Stimulated activated naive CD4-positive, alpha-beta T cell (primary cell): ENCODE measurements at places on chromosomes 4 and X.

GRCh38 chrX:18886005-18886343, 97.9 kb downstream of the PHKA2 start:
- no peak for DNase-seq

GRCh38 chrX:103776546-103776945, at the start of gene PLP1:
Gene PLP1, plus strand, starts transcription at chrX:103776840. Its CDS starts 156 bp downstream, at chrX:103776996.
- DNase-seq: no peak

GRCh38 chr4:62408454-62408853, 1208.3 kb downstream of the ADGRL3 start:
- no peak for DNase-seq

DNA sequence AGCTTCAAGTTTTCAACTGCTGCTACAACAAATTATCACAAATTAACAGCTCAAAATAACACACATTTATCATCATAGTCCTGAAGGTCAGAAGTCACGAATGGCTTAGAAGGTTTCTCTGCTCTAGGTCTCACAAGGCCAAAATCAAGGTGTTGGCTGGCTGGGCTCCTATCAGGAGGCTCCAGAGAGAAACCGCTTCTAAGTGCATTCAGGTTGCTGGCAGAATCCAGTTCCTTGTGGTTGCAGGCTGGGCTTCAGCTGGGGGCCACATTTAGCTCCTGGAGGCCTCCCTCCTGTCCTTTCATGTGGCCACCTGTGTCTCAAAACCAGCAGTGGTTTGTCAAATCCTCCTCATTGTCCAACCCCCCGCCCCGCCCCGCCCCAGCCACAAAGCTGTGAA, 15.4 kb downstream of the MRFAP1 start:
- DNase-seq: no peak

DNA sequence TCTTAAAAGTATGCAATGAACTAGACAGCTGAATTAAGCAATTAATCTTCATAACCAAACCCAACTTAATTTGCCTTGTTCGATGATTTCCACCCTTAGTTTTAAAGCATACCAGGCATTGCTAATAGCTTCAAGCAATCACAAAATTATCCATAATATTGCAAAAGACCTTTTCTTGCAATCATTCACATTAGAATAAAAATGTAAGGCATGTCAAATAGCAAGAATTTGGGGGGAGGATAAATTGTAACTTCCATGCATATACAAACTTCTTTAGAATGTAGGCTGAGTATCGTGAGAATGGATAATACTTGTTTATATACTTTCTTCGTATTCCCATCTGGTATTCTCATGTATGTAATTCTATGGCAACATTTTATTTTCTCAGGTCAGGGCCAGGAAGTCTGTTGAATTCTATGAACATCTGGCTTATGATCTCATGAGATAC, 28.7 kb upstream of the BMP2K start:
- no peak for DNase-seq

DNA sequence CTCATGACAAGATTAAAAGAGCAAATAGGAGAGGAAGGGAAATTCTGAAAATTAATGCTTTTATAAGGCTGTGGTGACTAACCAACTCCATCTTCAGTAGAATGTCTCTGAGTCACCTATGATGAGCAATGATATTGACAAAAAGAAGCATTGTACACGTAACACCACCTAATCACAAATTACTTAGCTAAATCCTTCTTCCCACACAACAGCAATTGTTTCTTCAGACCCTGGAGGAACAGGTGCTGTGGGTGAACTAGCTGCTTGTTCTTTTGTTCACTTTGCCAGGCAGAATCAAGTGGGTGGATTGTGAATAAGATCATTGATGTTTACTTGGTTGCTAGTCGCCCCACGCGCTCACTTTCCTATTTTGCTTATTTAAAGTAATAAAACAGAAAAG, 315.5 kb downstream of the CAMK2D start:
- DNase-seq: no peak

DNA sequence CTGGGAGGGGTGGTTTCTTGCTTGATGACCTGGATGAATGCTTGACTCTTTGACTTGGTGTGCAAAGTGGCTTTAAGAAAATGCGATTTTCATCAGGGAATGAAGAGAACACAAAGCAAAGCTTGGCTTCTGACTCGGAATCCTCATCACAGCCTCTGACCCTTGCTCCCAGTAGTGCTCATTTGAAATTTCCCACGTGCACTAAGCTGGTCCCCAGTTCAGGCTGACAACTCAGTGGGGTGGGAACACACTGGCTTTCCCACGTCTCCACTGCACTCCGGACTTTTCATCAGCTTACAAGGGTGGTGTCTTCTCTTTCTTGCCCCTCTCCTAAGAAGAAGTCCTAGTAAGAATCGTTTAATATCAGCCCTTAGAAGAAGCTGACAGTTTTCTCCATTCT, 53.3 kb downstream of the HCCS start:
- no peak for DNase-seq

- DNase-seq: no peak
Measured at GRCh38 chr4:65170768-65171514, 499.3 kb downstream of the EPHA5 start.

DNA sequence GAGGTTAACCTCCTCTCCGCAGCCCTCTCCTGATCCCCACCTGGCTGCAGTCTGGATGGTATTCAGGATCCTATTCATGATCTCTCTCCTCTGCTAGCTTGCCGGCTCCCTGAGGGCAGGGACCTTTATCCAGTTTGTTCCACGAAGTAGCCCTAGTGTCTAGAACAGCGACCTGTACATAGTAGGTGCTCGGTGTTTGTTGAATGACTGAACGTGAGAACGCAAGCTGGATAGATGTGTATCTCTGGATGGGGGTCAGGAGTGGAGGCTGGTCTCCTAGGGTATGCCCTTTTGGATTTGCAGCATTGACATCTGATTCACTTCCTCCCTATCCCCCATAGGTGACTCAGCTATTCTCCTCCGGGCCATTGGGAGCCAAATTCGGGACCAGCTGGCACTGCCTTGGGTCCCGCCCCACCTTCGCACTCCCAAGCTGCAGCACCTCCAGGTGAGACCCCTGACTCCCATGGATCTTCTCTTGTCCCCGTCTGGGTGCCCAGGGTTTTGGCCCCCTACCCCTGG, 7.3 kb downstream of the CCDC22 start:
- DNase-seq: no peak

DNA sequence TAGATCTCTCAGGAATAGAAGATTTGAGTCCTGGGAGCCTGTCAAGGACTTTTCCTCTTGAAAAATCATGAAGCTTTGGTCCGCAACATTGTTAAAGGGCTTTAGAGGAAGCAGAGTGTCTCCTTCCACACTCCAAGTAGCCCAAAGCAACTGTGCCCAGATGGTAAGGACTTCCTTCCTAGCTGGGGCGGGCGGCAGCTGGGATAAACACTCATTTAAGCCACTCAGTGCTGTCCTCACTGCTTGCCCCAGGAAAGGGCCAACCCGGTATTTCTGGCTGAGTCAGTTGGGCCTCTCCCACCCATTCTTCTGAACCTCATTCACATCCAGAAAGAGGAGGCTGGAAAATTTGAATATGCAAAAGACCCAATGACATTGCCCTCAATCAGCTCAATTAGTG, 144.3 kb downstream of the CHIC2 start:
- no peak for DNase-seq

- no peak for DNase-seq
Measured at GRCh38 chrX:101252634-101253033, 33.0 kb downstream of the DRP2 start.

GRCh38 chr4:127732623-127733328, 2.6 kb downstream of the SLC25A31 start:
- no peak for DNase-seq

DNA sequence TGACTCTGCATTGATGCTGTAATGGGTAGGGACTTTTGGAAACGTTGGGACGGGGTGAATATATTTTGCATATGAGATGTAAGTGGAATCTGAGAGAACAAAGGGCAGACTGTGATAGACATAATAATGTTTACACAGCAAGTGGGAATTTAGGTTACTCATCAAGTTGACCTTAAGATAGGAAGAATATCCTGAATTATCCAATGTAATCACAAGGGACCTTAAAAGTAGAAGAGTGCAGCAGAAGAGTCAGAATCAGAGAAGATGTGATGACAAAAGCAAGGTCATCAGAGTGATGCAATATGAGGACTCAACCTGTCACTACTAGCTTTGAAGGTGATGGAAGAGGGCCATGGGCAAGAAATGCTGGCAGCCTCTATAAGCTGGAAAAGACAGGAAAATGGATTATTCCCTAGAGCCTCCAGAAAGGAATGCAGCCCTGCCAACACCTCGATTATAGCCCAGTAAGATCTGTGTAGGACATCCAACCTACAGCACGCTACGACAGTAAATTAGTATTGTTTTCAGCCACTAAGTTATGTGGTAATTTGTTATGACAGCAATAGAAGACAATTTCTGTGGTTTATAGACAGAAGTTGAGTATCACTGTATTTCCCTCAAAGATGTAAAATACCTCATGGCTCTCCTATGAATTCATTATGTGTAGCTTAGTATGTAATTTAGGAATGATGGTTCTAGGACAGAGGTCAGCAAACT, 26.4 kb downstream of the MORC4 start:
- no peak for DNase-seq

DNA sequence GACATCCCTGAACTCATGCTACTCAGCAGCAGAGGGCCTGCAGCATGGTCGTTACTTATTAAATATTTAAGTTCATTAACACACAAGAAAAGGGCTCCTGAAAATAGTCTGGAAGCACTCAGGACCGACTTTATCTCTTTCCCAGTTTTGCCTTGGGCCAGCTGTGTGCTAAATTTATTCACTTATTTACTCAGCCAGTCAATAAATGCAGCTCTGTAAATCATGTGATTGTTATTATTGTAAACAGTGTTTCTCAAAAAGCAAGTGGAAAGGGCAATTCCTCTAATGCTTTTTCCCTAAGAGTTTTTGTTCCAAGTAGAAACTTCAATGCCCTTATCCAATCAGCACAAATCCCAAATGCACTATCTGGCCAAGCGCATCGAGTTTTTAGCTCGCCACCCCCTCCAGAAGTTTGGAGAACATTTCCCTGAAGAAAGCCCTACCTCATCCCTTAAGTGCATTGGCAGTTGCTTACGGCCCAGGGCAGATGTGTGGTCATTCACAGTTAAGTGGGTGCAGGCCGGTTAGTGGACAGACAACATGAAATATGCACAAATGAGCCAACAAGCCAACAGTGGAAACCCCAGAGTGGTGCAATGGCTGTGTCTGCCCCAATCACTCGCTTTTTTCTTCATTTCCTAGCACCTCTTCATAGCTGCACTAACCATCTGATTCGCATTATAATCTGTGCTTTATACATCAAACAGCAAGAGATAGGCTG, 125.8 kb downstream of the SMIM20 start:
- no peak for DNase-seq

GRCh38 chr4:22187203-22187820, 238.7 kb upstream of the KCNIP4 start:
- no peak for DNase-seq

DNA sequence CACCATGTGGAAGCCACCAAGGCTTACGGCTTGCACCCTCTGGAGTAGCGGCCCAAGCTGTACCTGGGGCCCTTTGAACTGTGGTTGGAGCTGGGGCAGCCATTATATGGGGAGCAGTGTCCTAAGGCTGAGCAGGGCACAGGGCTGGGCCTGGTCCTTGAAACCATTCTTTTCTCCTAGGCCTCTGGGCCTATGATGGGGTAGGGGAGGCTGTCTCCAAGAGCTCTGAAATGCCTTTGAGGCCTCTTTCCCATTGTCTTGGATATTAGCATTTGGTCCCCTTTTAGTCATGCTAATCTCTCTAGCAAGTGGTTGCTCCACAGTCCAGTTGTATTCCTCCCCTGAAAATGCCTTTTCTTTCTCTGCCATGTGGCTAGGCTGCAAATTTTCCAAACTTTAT, 96.4 kb upstream of the ARX start:
- DNase-seq: no peak

DNA sequence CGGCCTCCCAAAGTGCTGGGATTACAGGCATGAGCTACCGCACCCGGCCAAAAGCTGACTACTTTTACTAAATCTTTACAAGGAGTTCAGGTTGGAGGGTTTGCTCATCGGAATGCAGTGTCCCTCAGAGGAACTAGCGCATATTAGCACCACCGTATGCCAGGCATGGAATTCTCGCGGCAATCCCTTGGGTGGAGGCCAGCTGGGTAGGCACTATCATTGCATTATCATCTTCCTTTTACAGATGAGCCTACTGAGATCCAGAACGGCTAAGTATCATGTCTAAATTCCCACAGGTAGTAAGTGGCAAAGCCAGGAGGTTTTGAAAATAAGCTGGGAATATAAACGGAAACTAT, 6.1 kb upstream of the CXorf66 start:
- DNase-seq: no peak

DNA sequence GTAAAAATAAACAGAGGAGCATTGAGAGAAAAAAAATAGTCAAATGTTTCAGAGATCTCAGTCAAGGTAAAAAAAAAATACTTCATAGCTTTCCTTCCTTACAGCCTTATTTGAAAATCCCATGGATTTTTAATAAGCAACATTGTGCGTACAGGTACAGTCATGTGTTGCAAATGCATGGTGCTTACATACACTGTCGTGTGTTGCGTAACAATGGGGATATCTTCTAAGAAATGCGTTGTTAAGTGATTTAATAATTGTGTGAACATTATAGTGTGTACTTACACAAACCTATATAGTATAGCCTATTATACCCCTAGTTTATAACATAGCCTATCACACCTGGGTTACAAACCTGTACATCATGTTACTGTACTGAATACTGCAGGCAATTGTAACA, 172.0 kb downstream of the UGT8 start:
- DNase-seq: no peak

DNA sequence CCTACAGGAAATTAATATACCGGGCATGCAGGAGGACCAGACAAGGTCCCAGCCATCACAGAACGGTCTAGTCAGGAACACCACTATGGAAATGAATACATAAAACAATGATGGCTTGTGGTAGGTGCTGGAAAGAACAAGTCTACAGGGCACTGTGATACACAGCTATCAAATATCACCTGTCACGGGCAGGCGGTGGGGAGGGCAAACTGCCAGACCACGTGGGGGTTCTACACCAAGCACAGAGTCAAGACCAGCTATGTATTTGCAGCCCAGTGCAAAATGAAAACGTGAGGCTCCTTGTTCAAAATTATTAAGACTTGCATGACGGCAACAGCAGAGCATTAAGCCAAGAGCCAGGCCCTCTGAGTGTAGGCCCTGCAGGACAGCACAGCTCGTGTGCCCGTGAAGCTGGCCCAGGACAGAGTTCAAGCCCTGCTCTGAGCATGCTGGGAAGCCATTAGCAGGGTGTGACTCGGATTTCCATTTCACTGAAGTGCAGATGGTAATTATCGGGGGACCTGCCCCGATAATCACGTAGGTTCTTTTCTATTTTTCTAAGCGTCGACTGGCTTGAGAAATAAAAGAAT, 83.6 kb downstream of the JAKMIP1 start:
- DNase-seq: no peak

DNA sequence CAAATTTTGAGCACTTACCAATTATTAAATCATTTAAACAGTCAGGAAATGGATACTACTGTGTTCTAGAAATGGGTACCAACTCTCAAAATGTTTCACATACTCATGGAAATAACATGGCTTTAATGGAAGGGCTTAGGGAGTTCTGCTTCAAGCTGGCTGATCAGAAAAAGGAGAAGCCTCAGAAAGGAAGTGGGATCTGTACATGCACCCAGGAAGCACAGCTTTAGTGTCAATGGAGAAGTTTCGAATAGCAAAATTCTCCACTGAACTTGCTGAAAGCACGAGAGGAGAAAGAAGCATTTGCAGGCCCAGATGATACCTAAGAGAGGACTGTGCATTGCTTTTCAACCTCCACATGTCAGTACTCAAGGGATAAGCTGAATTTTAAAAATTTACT, 11.1 kb upstream of the HS3ST1 start:
- no peak for DNase-seq
